ENCODE measurements at places on chromosomes 5 and 9. TPM values are rescaled to one million over a fixed set of nuclear protein-coding genes. Genes with fewer than 3 reads are reported as not detected.

The LPAR1 gene
- 10.8 TPM for total RNA-seq

The DMRT3 gene
- total RNA-seq, result not detected

The SNCB gene
- 1.2 TPM for total RNA-seq

The SMARCA2 gene
- total RNA-seq, result 25.7 TPM

The BOD1 gene
- 71.8 TPM for total RNA-seq

The TXNDC8 gene
- not detected for total RNA-seq

The PIP5K1B gene
- not detected for total RNA-seq

The IRX1 gene
- not detected for total RNA-seq

The MUSK gene
- total RNA-seq, result not detected

The C9orf72 gene
- 4.2 TPM for total RNA-seq

The PURA gene
- total RNA-seq, result 5.7 TPM

The CD74 gene
- 0.09 TPM for total RNA-seq

The PCDHAC2 gene
- 2.6 TPM for total RNA-seq

The TPD52L3 gene
- total RNA-seq, result not detected

The LCN9 gene
- not detected for total RNA-seq

The CCL27 gene
- total RNA-seq, result not detected

The SLC25A2 gene
- total RNA-seq, result not detected

The GFI1B gene
- not detected for total RNA-seq

The OMD gene
- not detected for total RNA-seq

The NIPAL4 gene
- 9.9 TPM for total RNA-seq

The PCDHGB4 gene
- 0.66 TPM for total RNA-seq

The ANKRD31 gene
- total RNA-seq, result 0.12 TPM

The UNC5A gene
- 0.23 TPM for total RNA-seq

The CNTNAP3B gene
- 16.6 TPM for total RNA-seq

The PCDHGB5 gene
- 2.5 TPM for total RNA-seq

The ABCA1 gene
- 5.0 TPM for total RNA-seq

The FOXD4 gene
- 0.37 TPM for total RNA-seq

The KLF4 gene
- total RNA-seq, result 13.3 TPM

The FSTL4 gene
- 4.0 TPM for total RNA-seq

The HBEGF gene
- 7.8 TPM for total RNA-seq

The ERGIC1 gene
- 249 TPM for total RNA-seq

The IL33 gene
- total RNA-seq, result 1.2 TPM

The PCDHA11 gene
- 0.43 TPM for total RNA-seq

The ZNF608 gene
- total RNA-seq, result 0.33 TPM

The OGN gene
- total RNA-seq, result not detected

The SH3PXD2B gene
- 16.0 TPM for total RNA-seq

The DDX4 gene
- 0.02 TPM for total RNA-seq

The IRGM gene
- 0.13 TPM for total RNA-seq

The LAMC3 gene
- total RNA-seq, result 1.5 TPM

The SPOUT1 gene
- 37.4 TPM for total RNA-seq

The ACTBL2 gene
- not detected for total RNA-seq

The ADAMTSL2 gene
- total RNA-seq, result not detected

The IFNA21 gene
- total RNA-seq, result not detected

The CDX1 gene
- not detected for total RNA-seq

The PDLIM4 gene
- 0.26 TPM for total RNA-seq

The GPX3 gene
- total RNA-seq, result 17.8 TPM

The PCDHA9 gene
- not detected for total RNA-seq

The QRFP gene
- total RNA-seq, result not detected

The GRIA1 gene
- not detected for total RNA-seq

The DMGDH gene
- total RNA-seq, result not detected

Measured in A549 treated with CpdA at 1 μM for 4 hours (cell line).